ENCODE measurements at places on chromosomes 16 and 17.

GRCh38 chr17:76752006-76752405, 14.1 kb downstream of the MFSD11 start:
- peak; percentile 23 for DNase-seq

GRCh38 chr17:4176808-4177472, 33.9 kb downstream of the CYB5D2 start:
- DNase-seq, result peak; percentile 27

DNA sequence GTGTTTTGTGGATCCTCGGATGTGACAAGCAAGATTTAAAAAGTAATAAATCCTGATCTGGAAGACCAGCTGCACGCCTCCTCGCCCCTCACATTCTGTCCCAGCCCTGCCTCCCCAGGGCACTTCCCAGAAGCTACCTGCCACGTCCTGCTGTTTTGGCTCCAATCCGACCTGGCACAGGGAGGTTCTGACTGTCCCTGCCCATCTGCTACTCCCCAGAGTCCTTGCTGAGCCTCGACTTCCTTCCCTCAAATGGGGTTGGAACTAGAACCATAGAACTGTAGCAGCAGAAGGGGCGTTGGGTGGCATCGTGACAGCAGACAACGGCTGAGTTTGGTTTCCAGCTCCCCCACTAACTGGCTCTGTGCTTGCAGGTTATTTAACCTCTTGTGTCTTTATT, 71.7 kb downstream of the RPH3AL start:
- no peak for DNase-seq

GRCh38 chr17:66262767-66263166, 33.6 kb upstream of the APOH start:
- no peak for DNase-seq

DNA sequence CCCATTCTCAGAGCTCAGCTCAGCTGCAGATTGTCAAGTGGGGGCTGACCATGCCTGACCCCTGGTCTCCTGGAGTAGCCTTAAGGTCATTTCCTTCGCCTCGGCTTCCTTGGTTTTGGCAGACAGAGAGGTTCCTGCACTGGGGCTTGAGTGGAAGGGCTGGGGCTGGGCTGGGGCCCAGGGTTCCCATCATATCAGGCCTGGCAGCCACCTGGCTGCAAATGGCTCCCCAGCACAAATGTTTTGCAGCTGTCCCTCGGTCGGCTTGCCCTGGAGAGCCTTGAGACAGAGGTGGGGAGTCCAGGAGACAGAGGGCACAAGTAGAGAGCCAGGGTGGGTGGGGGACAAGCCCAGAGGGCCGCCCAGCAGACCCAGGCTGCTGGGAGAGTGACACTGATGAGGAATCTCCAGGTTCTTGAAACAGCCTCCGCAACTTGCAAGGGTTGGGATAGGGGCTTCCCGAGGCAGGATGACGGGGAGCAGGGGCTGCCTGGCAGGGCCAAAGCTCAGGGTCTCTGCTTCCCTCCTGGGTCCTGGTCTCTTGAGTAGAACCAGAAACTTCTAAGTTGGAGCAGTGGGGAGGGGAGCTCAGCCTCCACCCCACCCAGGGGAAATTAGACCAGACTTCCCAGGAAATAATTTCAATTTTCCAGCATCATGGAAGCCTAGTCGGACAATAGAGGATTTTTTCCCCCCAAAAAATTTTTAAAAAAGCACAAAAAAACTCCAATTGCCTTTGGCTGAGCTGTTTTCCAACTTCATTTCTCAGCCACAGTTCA, 19.3 kb downstream of the IGFBP4 start:
- no peak for DNase-seq

- no peak for DNase-seq
These were observed 231.4 kb upstream of the WSCD1 start for GRCh38 chr17:5838661-5839300.

- DNase-seq, result no peak
These were observed 640 bp upstream of the NAGLU start for GRCh38 chr17:42535155-42536047.

DNA sequence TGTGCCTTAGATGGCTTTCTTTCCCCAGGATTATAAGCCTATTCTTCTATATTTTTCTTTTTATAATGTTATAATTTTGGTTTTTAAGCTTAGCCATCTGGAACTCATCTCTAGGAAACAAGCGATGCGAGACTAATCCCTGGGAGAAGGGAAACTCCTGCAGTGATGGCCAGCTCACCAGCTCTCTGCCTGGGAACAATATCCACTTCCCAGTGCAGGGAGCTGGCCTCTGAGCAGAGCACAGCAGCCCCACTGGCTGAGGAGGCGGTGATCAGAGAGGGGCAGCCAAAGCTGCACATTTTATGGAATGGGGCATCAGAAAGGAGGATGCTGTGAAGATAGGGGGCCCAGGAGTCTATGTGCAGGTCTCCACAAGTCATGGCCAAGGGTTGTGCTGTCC, 183.3 kb downstream of the LGALS9B start:
- DNase-seq, result no peak

DNA sequence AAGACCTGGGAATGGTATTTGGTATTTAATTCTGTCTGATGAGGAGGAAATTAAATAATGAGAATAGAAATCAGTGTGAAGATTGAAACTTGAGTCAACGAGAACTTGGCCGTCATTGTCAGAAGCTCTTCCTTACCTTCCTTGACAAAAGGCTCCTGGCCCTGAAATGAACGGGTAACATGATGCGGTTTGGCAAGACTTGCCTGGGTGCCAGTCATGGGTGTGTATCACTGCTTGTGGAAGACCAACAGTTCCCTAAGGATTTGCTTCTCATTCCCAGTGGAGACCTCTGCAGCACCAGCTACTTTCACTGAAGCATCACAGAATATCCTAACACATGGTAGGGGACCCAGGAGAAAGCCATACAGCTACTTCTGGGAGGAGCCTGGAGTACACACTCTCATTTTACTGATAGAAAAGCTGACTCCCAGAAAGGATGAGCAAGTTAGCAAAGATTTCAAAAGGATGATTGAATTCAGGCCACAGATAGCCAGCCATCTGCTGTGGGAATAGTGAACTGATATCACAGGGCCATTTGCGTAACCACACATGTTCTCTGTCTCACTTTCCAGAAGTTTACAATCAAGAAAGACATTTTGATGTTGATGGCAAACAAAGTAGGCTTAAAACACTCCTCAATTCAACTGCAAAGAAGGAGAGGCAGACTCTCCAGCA, 258.1 kb upstream of the SALL1 start:
- no peak for DNase-seq

DNA sequence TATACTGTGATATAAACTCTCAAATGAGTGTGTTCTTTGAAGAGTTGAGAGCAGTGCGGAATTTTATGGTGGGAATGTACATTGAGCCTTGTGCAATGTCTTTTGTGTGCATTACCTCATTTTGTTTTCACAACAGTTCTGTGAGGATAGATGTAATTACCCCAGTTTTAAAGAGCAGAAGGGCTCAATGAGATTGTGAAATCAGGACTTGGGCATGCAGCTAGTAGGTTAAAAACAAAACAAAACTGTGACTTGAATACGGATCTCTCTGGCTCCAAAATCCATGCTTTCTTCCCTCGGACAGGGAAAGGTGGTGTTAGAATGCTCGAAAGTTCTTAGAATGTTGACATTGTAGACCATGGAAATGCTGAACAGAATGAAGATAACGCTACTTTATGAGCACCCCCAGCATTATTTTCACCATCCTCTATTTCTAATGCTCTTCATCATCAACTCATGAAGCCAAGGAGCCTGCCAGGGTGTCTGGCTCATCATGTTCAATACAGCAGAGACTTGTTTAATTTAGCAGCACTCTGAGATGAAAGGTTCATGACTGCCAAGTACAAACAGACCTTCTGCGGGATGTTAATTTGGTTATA, 17.1 kb downstream of the MRTFB start:
- no peak for DNase-seq

DNA sequence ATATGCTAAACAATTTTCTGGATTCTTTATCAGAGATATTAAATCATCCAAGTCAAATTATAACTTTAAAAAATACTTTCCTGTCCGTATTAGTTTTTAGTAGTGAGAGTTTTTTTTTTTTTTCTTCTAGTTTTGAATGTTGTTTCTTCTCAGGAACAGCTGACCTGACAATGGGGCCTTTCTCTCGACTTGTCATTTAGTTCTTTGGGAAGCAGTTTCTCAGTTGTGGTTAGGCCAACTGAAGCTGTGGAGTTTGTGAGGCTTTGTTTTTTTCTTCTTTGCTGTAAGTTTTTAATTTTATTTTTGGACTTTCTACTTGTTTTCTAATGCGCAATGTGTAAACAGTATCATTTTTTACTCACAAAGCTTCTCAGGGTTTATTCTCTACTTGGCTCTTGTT, 140.8 kb downstream of the FTO start:
- no peak for DNase-seq

DNA sequence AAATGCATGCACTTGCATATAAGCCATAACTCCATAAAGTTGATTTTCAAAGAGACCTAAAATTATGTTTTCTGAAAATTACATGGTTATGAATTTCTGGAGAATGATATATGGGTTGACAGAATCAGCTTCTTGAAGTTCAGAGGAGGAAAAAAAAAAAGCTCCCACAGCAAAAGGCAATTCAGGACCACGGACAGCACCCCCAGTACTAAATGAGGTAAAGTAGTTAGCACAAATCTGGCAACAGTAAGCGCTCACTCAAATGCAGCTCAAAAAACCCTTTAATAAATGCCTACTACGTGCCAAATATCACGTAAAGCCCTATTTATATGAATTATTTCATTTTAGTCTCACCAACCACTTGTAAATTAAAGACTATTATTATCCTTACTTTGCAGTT, 135.2 kb downstream of the SHISA9 start:
- peak; percentile 4 for DNase-seq

DNA sequence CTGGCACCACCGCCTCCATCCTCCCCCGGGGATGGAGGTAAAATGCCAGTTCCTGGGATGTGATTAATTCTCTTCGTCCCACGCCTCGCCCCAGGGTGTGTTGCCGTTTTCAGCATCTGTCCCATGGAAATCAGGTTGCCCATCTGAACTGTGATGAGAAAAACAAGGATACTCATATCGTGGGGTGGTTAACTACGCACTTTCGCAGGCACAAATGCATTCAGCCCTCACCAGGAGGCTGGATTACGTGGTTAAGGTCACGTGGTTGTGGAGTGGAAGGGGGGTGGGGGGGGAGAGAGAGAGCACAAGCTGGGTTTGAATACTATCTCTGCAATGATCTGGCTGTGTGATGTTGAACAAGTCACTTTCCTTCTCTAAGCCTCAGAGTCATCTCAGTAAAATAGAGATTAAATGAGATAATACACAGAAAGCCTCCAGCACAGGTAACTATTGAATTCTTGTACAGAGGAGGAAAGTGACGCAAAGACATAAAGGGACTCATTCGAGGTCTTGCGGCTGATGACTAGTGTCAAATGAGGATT, 74.7 kb downstream of the BMERB1 start:
- DNase-seq, result peak; percentile 35

DNA sequence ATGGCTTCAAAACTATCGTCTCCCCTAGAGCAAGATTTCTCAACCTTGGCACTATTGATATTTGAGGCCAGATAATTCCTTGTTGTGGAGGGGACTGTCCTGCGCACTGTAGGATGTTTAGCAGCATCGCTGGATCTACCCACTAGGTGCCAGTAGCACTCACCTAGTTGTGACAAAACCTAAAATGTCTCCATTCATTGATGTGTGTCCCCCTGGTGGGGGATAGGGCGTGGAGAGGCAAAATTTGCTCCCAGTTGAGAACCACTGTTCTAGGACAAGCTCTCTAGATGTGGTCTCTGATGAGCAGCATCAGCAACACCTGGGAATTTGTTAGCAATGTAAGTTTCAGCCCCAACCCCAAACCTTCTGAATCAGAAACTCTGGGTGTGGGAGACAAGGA, 259.0 kb downstream of the XYLT1 start:
- peak; percentile 52 for DNase-seq

DNA sequence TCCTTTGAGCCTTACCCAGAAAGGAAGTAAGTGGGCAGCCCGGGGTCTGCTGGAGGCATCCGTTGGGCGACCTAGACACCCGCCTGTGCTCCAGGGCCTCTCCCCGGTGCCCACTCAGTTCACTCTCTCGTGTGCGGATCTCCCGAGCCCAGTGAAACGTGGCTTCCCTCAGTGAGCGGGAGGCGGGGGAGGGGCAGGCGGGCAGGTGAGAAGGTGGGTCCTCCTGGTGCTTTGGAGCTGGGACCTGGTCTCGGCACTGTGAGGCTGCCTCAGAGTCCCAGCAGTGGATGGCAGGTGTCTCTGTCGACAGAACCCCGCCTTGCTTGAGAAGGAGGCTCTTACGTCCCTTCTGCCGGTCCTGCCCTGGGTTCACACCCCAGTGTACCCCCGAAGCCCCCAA, 8.0 kb downstream of the ZNF276 start:
- DNase-seq, result no peak

- DNase-seq, result no peak
These were observed 270.8 kb upstream of the CDH5 start for GRCh38 chr16:66095676-66096075.

DNA sequence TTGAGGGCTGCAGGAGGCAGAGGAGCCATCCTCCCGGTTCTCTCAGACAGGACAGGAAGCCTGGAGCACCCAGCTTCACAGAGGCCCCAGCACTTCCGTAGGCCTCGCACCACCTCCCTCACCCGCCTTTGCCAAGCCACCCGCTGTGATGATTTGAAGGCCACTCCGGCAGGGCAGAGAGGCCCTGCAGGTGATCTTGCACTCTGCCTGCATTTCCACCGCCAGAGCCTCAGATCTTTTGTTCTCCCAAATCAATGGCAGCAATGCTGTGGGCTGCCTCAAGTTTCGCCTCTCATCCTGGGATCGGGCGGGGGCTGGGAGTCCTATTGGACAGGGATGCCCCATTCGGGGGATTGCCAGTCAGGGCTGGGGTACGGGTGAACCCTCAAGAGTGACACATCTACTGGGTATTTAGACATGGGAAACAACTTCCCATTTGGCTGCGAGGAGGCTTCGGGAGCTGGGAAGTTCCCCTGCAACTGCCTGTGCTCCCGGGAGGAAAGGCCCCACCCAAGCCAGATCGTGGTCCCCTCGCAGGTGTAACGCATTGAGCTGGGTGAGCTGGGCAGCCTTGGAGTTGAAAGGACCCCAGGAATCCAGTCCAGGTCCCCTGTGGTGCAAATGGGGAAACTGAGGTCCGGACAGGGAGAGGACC, 34.8 kb upstream of the PEMT start:
- no peak for DNase-seq

DNA sequence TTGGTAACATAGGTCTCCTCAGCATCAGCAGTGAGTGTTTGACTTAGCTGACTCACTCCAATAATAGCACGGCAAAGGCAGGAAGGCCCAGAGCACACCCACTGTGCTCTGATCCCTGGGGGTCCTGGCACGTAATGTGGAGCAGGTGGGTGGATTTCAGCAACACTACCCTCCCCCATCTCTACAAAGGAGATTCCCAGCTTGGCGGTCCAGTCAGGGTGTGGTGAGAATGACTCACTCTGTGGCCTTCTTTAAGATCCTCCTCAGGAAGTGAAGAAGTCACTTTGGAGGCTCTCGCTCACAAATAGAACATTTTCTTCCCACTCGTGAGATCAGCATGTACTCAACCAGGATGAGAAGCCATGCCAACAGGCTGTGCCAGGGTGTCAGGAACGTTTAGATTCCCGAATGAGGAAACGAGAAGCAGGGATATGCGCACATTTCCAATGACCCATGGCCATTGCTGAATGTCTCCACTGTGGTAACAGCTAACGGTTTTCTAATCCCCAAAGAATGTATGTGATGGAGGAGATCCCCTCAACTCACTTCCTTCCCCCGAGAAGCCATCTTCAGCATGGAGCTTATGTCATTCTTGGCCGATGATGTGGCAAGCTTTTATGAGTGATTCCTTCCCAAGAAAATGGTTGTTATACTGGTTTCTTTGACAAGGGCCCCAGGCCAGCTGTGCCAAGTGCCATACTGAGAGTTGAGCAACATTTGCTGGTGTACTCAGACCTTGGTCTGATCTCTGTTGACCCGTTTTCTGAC, 365.2 kb downstream of the C16orf95 start:
- no peak for DNase-seq

Data from CD4-positive, alpha-beta T cell treated with Interleukin-17A for 4 hours (primary cell).